ENCODE measurements at places on chromosomes 5 and 9. TPM values are rescaled to one million over a fixed set of nuclear protein-coding genes. Genes with fewer than 3 reads are reported as not detected.

Gene BARHL1
- total RNA-seq, result not detected

Gene SOX30
- not detected for total RNA-seq

Gene C6
- not detected for total RNA-seq

Gene TICAM2
- total RNA-seq, result 1.1 TPM

Gene ROR2
- total RNA-seq, result 43.3 TPM

Gene PLAC8L1
- total RNA-seq, result not detected

Gene INVS
- total RNA-seq, result 36.5 TPM

Gene FABP6
- not detected for total RNA-seq

Gene RUSC2
- total RNA-seq, result 46.4 TPM

Gene CSF2
- 5.3 TPM for total RNA-seq

Gene FBP2
- total RNA-seq, result not detected

Gene PCDHB14
- 0.29 TPM for total RNA-seq

Gene ABCA2
- total RNA-seq, result 18.9 TPM

Gene OR1N2
- total RNA-seq, result not detected

Gene JADE2
- 58.2 TPM for total RNA-seq

Gene C9orf50
- total RNA-seq, result not detected

Gene SPATA31D4
- total RNA-seq, result not detected

Gene PCDHAC1
- total RNA-seq, result not detected
